Tibial artery (tissue), 4 donors: ENCODE measurements at places on chromosomes 11 and 22.

GRCh38 chr11:12518606-12519385 is 141.4 kb downstream of the PARVA start:
- DNase-seq: no peak

DNA sequence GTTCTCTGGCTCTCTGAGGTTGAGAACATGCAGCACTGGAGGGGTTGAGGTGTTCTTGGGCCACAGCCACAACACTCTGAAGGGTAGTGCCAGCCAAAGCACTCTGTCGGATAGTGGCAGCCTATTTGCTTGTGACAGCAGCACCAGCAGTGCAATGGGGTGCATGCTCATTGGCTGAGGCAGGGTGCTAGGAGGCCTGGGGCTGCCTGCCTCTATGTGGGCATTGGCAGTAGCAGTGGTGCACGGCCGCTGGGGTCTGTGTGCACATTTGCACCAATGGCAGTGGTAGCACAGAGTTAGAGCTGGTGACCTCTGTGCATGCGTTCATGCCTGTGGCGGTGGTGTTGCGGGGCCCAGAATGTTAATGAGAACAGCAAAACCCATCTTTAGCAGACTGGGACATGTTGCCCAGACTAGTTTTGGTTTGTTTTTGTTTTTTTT is 25.4 kb downstream of the PI4KA start:
- no peak for DNase-seq

DNA sequence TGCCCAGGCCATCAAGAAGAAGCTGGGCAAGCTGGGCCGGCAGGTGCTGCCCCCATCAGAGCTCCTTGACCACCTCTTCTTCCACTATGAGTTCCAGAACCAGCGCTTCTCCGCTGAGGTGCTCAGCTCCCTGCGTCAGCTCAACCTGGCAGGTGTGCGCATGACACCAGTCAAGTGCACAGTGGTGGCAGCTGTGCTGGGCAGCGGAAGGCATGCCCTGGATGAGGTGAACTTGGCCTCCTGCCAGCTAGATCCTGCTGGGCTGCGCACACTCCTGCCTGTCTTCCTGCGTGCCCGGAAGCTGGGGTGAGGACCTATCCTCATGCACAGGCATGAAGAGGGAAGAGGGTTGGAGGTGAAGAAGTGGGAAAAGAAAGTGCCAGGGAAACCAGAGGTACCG is 5.3 kb upstream of the NHERF4 start:
- no peak for DNase-seq

DNA sequence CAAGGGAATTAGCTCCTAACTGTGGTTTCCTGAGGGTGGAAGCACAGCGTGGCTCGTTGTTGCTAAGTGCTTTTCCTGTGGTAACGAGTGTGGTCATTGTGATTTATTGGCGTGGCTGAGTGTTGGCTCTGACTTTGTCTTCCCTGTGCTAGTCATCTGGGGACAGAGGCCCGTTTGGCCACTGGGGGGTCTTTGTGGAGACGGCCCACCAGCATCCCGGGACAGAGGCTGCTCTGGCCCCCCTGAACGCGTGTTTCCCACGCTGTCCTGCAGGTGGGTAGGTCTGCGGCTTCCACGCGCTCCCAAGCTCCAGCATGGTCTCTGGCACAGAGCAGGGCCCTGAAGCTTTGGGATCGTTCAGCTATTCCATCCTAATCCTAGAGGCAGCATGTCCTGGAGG is 1040.0 kb downstream of the TBC1D22A start:
- no peak for DNase-seq

DNA sequence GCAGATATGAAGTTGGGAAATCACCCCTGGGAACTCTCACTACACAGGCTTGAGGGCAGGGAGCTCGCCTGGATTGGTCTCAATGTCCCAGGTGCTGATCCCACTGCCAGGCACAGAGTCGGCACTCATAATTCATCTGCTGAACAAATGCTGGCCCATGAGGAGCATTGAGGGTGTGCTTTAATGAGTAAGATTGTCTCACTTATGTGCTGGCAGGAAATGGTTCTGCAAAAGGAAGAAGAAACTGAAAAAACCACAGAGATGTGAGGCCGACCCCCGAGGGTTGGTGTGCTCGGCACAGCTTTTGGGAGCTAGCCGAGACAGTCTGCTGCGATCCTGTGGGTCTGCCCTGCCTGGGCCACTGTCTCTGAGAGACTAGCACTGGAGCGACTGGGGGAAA is 9.4 kb downstream of the PLAAT2 start:
- no peak for DNase-seq

- no peak for DNase-seq
Measured at GRCh38 chr11:75907906-75908527, 93.0 kb downstream of the UVRAG start.
